ENCODE measurements at places on chromosomes 12 and 14. TPM values are rescaled to one million over a fixed set of nuclear protein-coding genes. Genes with fewer than 3 reads are reported as not detected.

The NFE2 gene
- total RNA-seq, result not detected

The BCL2L14 gene
- not detected for total RNA-seq

The ASB2 gene
- 14.9 TPM for total RNA-seq

The GLIPR1L1 gene
- not detected for total RNA-seq

The HCAR3 gene
- not detected for total RNA-seq

The RNF212B gene
- not detected for total RNA-seq

The SDR9C7 gene
- not detected for total RNA-seq

The DDN gene
- total RNA-seq, result not detected

The KSR2 gene
- total RNA-seq, result 0.03 TPM

The ZNF385A gene
- 0.42 TPM for total RNA-seq

The DAO gene
- not detected for total RNA-seq

The OR6C1 gene
- not detected for total RNA-seq

The NOVA1 gene
- not detected for total RNA-seq

The SCN8A gene
- 4.3 TPM for total RNA-seq

The KRT83 gene
- total RNA-seq, result not detected

The ALX1 gene
- total RNA-seq, result not detected

The C12orf50 gene
- total RNA-seq, result not detected

The TMEM119 gene
- 311 TPM for total RNA-seq

The CEBPE gene
- not detected for total RNA-seq

The PNN gene
- 35.4 TPM for total RNA-seq

The KCNH3 gene
- 0.08 TPM for total RNA-seq

The KRT72 gene
- not detected for total RNA-seq

The DHH gene
- total RNA-seq, result not detected

The BEST3 gene
- total RNA-seq, result not detected

The CLEC4A gene
- total RNA-seq, result 0.16 TPM

The LIN7A gene
- total RNA-seq, result 4.0 TPM

The REM2 gene
- total RNA-seq, result 0.05 TPM

The CACNA1C gene
- total RNA-seq, result 17.0 TPM

The DCTN2 gene
- total RNA-seq, result 3,855 TPM

The MGST1 gene
- not detected for total RNA-seq

The FGF6 gene
- not detected for total RNA-seq

The USP44 gene
- 0.44 TPM for total RNA-seq

The LRTM2 gene
- not detected for total RNA-seq

The SPTB gene
- total RNA-seq, result 2.0 TPM
